Activated CD4-positive, alpha-beta T cell treated with anti-CD3 and anti-CD28 coated beads, Interleukin-2, amount 10 ng/mL, durations not matched to agents 24 days and 14 days (primary cell): ENCODE measurements at places on chromosomes 13 and 19. TPM values are rescaled to one million over a fixed set of nuclear protein-coding genes. Genes with fewer than 3 reads are reported as not detected.

- no peak for DNase-seq
These were observed 5.5 kb downstream of the MAB21L1 start for GRCh38 chr13:35470671-35471661.

DNA sequence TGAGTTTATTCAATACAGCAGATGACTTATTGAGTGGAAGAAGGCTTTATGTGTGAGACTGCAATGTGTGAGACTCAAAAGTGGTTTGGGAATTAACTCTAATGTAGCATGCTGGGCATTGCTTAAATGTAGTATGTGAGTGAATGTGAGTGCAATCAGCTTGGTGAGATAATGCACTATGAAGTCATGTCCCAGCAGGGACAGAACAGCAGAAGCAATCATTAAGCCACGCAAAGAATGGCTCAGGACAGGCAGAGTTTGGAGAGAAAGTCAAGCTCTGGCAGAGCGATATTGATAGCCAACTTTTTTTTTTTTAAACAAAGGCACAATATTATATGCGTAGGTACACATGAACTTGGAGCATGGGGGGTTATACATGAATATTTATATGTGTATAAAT, 597.7 kb downstream of the GPC6 start:
- DNase-seq: no peak

- no peak for DNase-seq
These were observed 5.3 kb upstream of the TLE2 start for GRCh38 chr19:3034406-3034655.

DNA sequence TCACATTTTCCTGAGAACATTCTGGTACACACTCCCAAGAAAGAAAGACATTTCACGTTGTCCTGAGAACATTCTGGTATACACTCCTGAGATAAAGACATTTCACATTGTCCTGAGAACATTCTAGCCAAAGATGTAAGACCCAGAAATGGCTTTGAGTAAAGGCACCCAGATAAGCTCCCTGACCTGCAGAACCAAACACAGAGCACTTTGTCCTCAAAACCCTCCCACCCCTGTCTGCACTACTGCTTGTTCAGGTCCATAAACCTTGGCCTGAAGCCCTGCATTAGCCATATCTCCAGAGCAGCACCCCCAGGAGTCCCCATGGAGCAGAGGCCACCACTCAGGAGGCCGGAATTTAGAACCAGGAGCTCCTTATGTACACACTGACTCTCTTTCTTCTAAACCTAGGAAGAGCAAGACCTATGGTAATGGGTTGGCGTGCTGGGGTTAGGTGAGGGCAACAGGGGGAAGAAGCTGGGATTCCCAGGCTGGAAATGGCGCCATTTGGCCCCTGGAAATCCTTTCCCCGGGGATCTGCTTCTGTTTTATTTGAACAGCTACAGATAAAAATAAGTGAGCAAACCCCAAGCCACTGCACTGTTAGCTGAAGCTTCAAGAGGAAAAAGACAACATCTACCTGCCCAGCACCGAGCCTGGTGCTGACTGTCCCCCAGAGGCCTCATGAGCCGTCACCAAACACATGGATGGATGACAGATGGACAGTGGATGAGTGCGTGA, 13.7 kb downstream of the GAS6 start:
- no peak for DNase-seq

DNA sequence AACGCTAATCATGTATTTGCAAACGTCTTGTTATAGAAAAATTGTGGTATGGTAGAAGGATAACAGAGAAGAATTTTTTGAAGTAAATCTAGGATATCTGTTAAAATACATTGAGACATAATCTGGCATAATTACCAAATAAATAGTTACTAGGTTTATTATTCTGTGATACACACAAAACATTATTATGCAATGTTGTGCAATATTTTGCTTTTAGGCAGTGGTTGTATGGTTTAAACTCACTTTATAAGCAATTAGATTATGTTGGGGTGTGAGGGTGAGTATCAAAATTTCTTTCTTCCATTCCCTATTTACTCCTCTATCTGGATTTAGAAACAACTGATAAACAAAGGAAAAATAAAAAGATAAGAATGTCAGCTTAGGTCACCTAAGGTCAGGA, 385.6 kb downstream of the SLITRK6 start:
- no peak for DNase-seq

Gene CEACAM1
- 8.6 and 9.0 TPM in 2 replicates for total RNA-seq
